ENCODE measurements at places on chromosomes 5 and 9. TPM values are rescaled to one million over a fixed set of nuclear protein-coding genes. Genes with fewer than 3 reads are reported as not detected.

The SLC34A3 gene
- not detected for polyA plus RNA-seq

The CATSPER3 gene
- polyA plus RNA-seq, result 0.48 TPM

The SPINK4 gene
- not detected for polyA plus RNA-seq

The PCDHGA11 gene
- 2.2 TPM for polyA plus RNA-seq

The SERF1A gene
- 3.0 TPM for polyA plus RNA-seq

The LCN10 gene
- polyA plus RNA-seq, result 14.7 TPM

The ATOSB gene
- 14.0 TPM for polyA plus RNA-seq

The TLX3 gene
- not detected for polyA plus RNA-seq

The SHOC1 gene
- polyA plus RNA-seq, result not detected

The ZNF354C gene
- polyA plus RNA-seq, result 1.6 TPM

The PCDHB5 gene
- 1.3 TPM for polyA plus RNA-seq

The URM1 gene
- polyA plus RNA-seq, result 44.2 TPM

The PDCD1LG2 gene
- polyA plus RNA-seq, result 1.8 TPM

The NFIB gene
- polyA plus RNA-seq, result 22.5 TPM

The ACER2 gene
- 2.9 TPM for polyA plus RNA-seq

The SPEF2 gene
- polyA plus RNA-seq, result 1.7 TPM

The DMGDH gene
- 1.9 TPM for polyA plus RNA-seq

The ENG gene
- polyA plus RNA-seq, result 362 TPM

The ANKRD18A gene
- 3.1 TPM for polyA plus RNA-seq

The SLC34A1 gene
- not detected for polyA plus RNA-seq

The ENTREP1 gene
- 14.7 TPM for polyA plus RNA-seq

The SLC6A3 gene
- not detected for polyA plus RNA-seq

The MAMDC4 gene
- polyA plus RNA-seq, result 5.2 TPM

The IFNB1 gene
- polyA plus RNA-seq, result not detected

The OTP gene
- polyA plus RNA-seq, result not detected

The TAF11L10 gene
- not detected for polyA plus RNA-seq

The SLC6A7 gene
- polyA plus RNA-seq, result not detected

The PCAT7 gene
- 0.05 TPM for polyA plus RNA-seq

The SHLD3 gene
- 2.6 TPM for polyA plus RNA-seq

The SLC6A19 gene
- not detected for polyA plus RNA-seq

The GRXCR2 gene
- polyA plus RNA-seq, result 1.1 TPM

The NKD2 gene
- 2.6 TPM for polyA plus RNA-seq

The PRDM9 gene
- polyA plus RNA-seq, result not detected

The NCS1 gene
- 9.3 TPM for polyA plus RNA-seq

The PCDHB9 gene
- polyA plus RNA-seq, result 0.63 TPM

The SLC6A18 gene
- polyA plus RNA-seq, result not detected

The CTNNAL1 gene
- polyA plus RNA-seq, result 105 TPM

The ELP1 gene
- polyA plus RNA-seq, result 12.8 TPM

The SHC3 gene
- 0.29 TPM for polyA plus RNA-seq

The C7 gene
- polyA plus RNA-seq, result 518 TPM

The PCDHB3 gene
- polyA plus RNA-seq, result 0.61 TPM

The TMEM252 gene
- polyA plus RNA-seq, result 0.16 TPM

All from right cardiac atrium (tissue), 5 donors.